Suprapubic skin (tissue), 4 donors: ENCODE measurements at places on chromosomes 4 and X. TPM values are rescaled to one million over a fixed set of nuclear protein-coding genes. Genes with fewer than 3 reads are reported as not detected.

- H3K4me1 ChIP-seq: peaks cover 32% of the 10 kb centered on the region
- peaks cover 85% of the 10 kb centered on the region for H3K27me3 ChIP-seq
- H3K27ac ChIP-seq: no peak within 1 kb of the TSS
- no peak for DNase-seq
- peak within 1 kb of the TSS; percentile 52 for H3K4me3 ChIP-seq
- H3K36me3 ChIP-seq: no peaks in the 10 kb centered on the region
Observed at GRCh38 chr4:80266253-80266901, at the start of gene FGF5. Gene FGF5 (plus strand): TSS chr4:80266664. CDS start chr4:80266825, 161 bp downstream.

GRCh38 chrX:15202454-15203177, 67.3 kb downstream of the ASB9 start:
- no peaks in the 10 kb centered on the region for H3K36me3 ChIP-seq
- H3K4me1 ChIP-seq: no peaks in the 10 kb centered on the region
- no peak overlapping the region for H3K27ac ChIP-seq
- DNase-seq: no peak
- no peaks in the 10 kb centered on the region for H3K27me3 ChIP-seq
- H3K4me3 ChIP-seq: no peak overlapping the region

DNA sequence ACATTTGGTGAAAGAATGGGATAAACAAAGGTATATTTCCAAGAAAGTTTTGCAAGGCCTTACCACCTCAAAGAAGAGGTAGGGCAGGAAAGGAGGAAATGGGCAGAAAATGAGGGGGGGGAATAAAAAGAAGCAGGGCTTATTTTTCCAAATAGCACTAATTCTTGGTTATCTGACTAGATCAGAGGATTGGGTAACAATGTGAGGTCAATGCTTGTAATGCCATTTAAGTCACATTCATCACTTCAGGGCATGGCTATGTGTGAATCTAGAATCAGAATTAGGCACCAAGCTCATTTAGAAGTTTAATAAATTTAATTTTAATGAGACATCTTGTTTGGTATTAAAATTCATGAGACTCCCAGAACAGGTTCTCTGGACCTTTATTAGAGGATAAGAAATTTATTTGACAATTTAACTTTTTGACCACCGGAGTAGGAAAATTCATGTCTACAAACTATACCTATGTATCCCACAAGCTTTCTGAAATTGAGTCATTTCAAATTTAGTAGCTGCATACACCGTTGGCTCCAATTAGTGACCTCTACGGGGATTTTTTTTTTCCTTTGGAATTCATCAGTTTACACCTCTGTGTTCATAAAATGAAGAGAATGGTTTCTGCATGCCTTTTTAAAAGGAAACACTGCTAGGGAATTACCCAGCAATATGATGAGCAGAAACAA, 1.4 kb upstream of the STS start:
- no peak overlapping the region for H3K4me3 ChIP-seq
- no peak overlapping the region for H3K27ac ChIP-seq
- H3K4me1 ChIP-seq: peaks cover 4% of the 10 kb centered on the region
- no peaks in the 10 kb centered on the region for H3K27me3 ChIP-seq

DNA sequence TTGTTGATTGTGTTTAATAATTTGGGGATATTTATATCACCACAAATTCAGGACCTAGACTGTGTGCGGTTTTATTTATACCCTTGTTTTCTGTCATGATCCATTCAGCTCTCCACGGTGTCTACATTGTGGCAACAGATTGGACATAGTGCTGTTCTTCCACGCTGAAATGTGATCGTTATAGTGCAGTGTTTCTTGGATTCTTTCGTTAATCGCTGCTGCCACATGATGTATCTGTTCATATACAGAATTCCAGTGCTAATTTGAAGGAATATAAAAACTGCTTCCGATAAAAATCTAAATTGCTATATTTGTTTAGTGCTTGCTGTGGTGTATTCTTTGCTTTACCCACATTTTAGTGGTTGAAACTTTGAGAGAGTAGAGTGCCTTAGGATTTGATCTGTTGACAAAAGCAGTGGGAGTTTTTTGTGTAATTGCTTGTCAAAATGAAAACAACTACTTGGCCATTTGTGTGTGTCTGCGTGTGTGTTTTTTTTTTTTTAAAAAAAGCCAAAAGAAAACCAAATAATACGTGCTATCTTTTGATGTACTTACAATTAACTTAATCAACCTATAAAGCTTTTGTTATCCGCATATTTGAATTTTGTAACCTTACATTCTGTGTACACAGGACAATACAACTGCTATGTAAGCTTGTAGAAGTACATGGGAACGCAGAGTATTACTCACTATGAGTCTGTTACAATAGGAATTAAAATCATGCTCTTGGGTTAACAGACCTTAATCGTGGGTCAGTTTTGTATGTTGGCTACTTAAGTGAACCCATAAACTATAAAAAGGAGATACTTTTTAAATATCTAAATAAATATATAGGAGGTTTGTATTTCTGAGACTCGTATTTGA, 353.3 kb downstream of the ARHGAP24 start:
- H3K27ac ChIP-seq: no peak overlapping the region
- no peaks in the 10 kb centered on the region for H3K36me3 ChIP-seq
- no peaks in the 10 kb centered on the region for H3K27me3 ChIP-seq
- no peak for DNase-seq
- H3K4me1 ChIP-seq: peaks cover 22% of the 10 kb centered on the region

- no peak for DNase-seq
- H3K36me3 ChIP-seq: no peaks in the 10 kb centered on the region
- no peak overlapping the region for H3K27ac ChIP-seq
- no peaks in the 10 kb centered on the region for H3K4me1 ChIP-seq
Observed at GRCh38 chrX:5681159-5681558, 547.5 kb downstream of the NLGN4X start.

- H3K4me3 ChIP-seq: no peak overlapping the region
- H3K27me3 ChIP-seq: peaks cover 1% of the 10 kb centered on the region
- H3K27ac ChIP-seq: no peak overlapping the region
- H3K4me1 ChIP-seq: no peaks in the 10 kb centered on the region
- no peaks in the 10 kb centered on the region for H3K36me3 ChIP-seq
- no peak for DNase-seq
Observed at GRCh38 chr4:183008492-183008891, 90.6 kb upstream of the WWC2 start.

- peaks cover 19% of the 10 kb centered on the region for H3K4me1 ChIP-seq
- DNase-seq: peak; percentile 74
- peak overlapping the region; percentile 86 for H3K27ac ChIP-seq
- no peaks in the 10 kb centered on the region for H3K27me3 ChIP-seq
- no peak overlapping the region for H3K4me3 ChIP-seq
- no peaks in the 10 kb centered on the region for H3K36me3 ChIP-seq
Observed at GRCh38 chr4:3009422-3009821, 46.1 kb downstream of the GRK4 start.

DNA sequence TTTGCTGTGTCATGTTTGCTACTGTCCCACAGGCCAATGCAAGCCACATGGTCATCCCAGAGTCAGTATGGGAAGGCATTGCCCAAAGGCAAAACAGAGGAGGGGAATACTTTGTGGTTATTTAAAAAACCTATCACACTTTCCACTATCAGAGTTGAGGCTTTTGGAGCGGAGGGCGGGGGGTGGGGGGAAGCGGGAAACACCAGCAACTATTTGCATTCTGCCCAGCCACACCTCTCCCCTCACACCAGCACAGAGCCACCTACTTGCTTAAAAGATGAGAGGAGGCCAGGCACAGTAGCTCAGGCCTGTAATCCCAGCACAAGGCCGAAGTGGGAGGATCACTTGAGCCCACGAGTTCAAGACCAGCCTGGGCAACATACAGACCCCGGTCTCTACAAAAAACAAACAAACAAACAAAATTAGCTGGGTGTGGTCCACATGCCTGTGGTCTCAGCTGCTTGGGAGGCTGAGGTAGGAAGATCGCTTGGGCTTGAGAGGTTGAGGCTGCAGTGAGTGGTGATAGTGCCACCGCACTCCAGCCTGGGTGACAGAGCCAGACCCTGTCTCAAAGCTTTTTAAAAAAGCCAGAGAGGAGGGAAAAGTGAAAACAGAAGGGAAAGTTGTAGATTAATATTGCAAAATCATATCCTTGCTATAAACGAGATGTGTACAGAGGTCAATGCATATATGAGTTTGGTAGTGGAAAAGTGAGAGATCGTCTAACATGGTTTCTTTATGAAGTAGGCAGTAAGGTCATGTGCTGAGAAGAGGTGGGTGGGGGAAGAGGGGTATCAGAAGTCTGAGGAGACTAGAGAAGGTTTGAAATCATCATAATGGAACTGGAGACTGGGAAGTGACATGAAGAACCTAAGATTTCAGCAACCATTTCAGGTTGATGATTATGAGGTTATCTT, 1.9 kb upstream of the CHST7 start:
- H3K4me3 ChIP-seq: no peak overlapping the region
- no peak for DNase-seq
- H3K27ac ChIP-seq: no peak overlapping the region
- H3K4me1 ChIP-seq: peaks cover 18% of the 10 kb centered on the region

- H3K4me1 ChIP-seq: peaks cover 8% of the 10 kb centered on the region
- no peak overlapping the region for H3K27ac ChIP-seq
- no peak overlapping the region for H3K4me3 ChIP-seq
- H3K36me3 ChIP-seq: no peaks in the 10 kb centered on the region
- no peaks in the 10 kb centered on the region for H3K27me3 ChIP-seq
Observed at GRCh38 chr4:54213001-54213400, 16.1 kb upstream of the PDGFRA start.

DNA sequence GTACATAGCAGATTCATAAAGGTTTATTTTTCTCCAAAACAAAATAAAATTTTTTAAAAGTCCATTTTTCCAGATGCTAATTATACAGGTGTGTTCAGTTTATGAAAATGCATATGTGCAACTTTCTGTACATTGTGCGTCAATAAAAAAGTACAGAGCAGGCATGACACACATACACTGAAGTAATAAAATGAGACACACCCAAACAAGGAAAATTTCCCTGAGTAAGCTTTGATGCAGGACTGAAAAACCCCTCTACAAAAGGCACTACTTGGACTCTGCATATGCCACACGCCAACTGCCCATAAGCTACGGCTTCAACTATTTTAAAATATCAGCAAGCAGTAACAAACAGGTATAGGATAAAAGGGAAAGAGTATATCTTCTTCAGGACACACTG, 13.8 kb downstream of the ARAP2 start:
- H3K27me3 ChIP-seq: no peaks in the 10 kb centered on the region
- DNase-seq: no peak
- H3K27ac ChIP-seq: no peak overlapping the region
- no peaks in the 10 kb centered on the region for H3K36me3 ChIP-seq

GRCh38 chr4:172379834-172380233, 566.6 kb downstream of the GALNTL6 start:
- DNase-seq: no peak
- H3K27me3 ChIP-seq: no peaks in the 10 kb centered on the region
- no peaks in the 10 kb centered on the region for H3K36me3 ChIP-seq
- no peak overlapping the region for H3K4me3 ChIP-seq
- no peak overlapping the region for H3K27ac ChIP-seq

The SPIN3 gene
- 6.8 TPM for total RNA-seq

DNA sequence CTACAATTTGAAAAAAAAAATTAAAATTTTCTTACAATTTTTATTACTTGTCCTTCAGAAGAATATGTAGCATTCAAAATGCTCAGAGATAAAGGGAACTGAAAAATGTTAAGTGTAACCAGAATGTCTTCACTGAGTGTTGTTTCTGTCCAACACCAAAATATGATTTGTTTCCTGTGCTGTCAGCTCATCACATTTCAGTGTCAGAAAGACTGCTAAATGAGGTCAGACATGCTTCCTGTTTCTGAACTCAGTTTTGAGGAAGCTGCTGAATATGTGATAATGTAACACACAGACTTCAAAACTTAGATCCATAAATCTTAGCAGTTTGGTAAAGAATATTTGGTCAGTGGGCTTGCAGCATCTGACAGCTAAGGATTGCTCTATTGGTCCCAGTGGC, 1849.7 kb downstream of the PCDH7 start:
- no peak for DNase-seq
- no peaks in the 10 kb centered on the region for H3K4me1 ChIP-seq
- no peaks in the 10 kb centered on the region for H3K36me3 ChIP-seq
- H3K27me3 ChIP-seq: no peaks in the 10 kb centered on the region
- H3K4me3 ChIP-seq: no peak overlapping the region

DNA sequence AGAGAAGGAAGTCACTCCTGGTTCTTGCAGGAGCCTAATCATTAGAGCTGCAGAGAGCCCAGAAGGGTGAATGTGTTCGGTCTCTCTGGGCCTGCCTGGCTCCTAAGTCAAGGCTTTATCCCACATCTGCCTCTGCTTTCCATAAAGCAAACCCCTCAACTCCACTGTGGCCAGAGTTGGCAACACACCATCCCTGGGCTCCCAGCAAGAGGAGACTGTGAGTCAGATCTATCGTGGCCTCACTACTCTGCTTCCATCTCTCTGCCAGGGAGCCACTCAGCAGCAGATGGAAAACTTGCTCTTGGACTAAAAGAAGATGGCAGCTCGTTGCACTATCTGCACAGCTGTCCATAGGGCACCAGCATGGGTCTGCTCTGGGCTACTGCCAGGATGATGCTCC, 348.2 kb downstream of the FBXW7 start:
- no peaks in the 10 kb centered on the region for H3K4me1 ChIP-seq
- no peak for DNase-seq
- H3K36me3 ChIP-seq: no peaks in the 10 kb centered on the region
- H3K4me3 ChIP-seq: no peak overlapping the region

DNA sequence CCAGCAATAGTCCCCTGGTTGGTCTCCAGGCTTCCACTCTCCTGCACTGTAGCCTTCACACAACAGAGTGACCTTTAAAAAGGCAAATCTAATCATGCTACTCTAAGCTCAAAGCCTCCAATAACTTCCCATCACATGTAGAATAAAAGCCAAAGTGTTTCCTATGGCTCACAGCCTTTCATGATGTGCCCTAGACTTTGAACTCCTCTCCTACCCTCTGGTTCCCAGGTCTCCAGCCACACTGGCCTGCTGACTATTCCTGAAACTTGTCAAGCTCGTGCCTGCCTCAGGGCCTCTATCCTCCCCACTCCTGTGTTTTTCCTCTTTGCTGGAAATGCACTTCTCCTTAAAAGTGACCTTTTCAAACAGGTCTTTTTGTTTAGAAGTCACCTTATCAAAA, 3.1 kb downstream of the MANBA start:
- no peaks in the 10 kb centered on the region for H3K36me3 ChIP-seq
- H3K27ac ChIP-seq: no peak overlapping the region
- H3K4me3 ChIP-seq: no peak overlapping the region
- DNase-seq: no peak
- no peaks in the 10 kb centered on the region for H3K27me3 ChIP-seq

DNA sequence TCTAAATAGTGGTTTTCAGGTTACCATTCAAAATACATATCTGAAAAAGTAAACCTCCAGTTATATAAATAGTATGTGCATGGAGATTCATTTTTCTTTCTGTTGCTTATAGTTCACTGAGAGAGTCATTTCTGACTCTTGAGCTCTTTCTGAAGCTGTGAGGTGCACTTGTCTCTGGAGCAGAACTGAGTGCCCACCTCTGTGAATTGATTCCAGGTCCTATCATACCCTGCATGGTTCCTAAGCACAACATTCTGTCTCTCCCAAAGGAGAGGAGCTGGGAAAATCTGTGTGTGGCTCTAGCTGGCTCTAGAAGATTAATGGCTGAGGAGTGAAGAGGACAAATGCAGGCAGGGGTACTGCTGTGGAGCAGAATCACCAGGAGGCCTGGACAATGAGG, 161.6 kb upstream of the HCCS start:
- no peak overlapping the region for H3K27ac ChIP-seq
- no peaks in the 10 kb centered on the region for H3K4me1 ChIP-seq
- no peak for DNase-seq
- no peak overlapping the region for H3K4me3 ChIP-seq
- no peaks in the 10 kb centered on the region for H3K27me3 ChIP-seq
- no peaks in the 10 kb centered on the region for H3K36me3 ChIP-seq
